Activated CD4-positive, alpha-beta T cell treated with anti-CD3 and anti-CD28 coated beads for 24 hours (primary cell): ENCODE measurements at places on chromosomes 5 and 9.

DNA sequence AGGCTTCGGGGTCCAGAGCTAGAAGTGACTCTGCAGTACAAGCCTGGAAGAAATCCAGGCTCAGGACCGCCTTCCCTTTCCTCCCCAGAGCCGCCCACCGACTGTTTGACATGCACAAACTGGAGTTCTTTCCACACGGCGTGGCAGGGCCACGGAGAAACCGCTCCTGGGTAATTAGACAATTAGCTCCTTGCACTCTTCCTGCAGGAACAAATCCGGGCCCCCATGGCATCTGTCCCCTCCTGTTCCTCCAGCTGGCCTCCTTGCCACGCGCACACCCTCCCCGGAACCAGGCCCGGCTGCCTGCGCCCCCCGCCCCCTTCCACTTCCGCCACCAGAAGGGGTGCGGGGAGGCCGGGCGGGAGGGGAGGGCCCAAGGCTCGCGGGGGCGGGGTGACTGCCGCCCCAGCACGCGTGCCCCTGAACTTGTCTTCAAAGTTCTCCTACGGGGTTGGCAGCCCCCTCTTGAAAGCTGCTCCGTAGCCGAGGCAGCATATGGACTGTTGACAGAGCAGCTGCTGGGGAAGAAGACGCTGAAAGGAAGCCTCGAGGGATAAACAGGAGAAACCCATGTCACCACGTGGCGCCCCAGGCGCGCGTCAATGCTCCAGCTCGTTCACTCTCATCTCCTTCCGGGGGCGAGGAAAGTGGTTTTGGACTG lies 74.3 kb downstream of the SEC61B start:
- no peak for DNase-seq

- no peak for DNase-seq
Measured at GRCh38 chr5:159440968-159441367, 110.7 kb upstream of the IL12B start.

GRCh38 chr5:136337788-136338187 lies 27.6 kb downstream of the TRPC7 start:
- no peak for DNase-seq

GRCh38 chr9:133785753-133786370 lies 47.7 kb upstream of the SARDH start:
- DNase-seq = no peak

DNA sequence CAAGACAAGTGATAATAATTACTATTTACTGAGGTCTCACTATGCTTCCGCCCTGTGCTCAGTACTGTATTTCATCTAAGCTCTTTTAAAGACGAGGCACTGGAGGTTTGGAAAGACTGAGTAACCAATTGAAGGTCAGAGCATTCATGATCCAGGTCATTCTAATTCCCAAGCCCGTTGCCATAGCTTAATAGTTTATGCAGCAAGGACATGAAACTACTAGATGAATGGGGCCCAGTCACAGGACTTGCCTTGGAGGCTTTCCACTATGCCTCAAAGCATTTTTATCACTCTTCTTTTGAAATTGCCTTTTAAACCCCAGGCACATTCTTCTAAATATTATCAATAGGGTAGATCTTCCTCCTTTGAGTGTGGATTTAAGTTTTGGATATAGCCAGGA lies 17.2 kb upstream of the NFIB start:
- no peak for DNase-seq

DNA sequence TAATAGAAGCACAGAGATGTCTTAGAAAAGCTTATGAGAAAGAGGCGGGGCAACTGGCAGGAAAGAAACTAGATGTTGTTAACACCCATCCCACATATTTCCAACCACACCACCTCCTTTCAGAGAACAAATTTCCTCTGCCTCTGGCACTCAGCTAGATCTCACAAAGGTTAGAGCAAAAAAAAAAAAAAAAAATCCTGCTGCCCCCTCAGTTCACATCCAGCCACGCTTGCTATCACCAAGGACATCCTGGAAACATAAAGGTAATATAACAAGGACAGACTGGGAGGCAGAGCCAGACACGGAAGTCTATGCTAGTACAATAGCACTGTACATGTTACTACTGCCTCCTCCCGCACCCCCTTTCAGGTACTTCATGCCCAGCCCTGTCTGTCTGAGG lies 238.0 kb upstream of the PTGER4 start:
- peak; percentile 48 for DNase-seq

- no peak for DNase-seq
Measured at GRCh38 chr5:175248416-175248905, 195.5 kb downstream of the DRD1 start.

- no peak for DNase-seq
Measured at GRCh38 chr5:172005708-172006320, 624 bp downstream of the FBXW11 start.

GRCh38 chr5:3957658-3958057 lies 362.0 kb downstream of the IRX1 start:
- no peak for DNase-seq

DNA sequence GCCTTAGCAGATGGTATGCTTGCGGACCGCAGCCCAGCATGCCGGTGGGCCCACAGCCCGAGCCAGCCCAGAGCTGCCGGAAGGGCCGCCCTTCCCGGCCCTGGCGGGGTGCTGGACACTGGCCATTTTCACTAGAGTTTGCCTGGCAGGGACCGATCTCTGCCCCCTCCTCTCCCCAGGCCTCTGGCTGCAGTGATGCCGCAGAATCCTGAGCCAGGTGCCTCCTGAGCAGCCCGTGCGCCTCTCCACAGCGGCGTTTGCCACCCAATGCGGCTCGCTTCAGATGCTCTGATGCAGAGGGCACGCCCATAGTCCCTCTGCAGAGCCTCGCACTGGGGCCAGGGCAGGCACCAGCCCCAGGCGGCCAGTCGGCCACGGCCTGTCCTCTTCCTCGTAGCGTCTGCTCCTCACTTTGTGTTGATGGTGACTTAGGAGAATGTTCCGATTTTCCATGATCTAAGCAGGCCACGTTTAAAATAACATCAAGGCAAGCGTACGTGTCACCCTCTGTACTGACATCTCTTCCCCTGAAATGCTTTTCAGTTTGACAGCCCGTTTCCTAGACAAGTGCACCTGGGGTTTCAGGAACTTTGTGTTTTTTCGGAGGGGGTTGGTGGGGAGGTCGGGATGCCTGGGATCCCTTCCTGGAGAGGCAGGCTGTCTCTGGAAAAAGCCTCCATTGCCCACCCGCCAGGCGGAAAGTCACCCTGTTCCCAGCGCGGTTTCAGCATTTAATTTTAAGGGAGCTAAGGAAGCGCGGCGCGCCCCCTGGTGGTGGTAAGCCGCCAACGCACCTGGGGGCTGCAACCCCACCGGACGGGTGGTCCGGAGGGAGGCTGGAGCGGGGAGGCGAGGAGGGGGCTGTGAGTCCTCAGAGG lies 29.8 kb upstream of the HMCN2 start:
- DNase-seq = peak; percentile 62

DNA sequence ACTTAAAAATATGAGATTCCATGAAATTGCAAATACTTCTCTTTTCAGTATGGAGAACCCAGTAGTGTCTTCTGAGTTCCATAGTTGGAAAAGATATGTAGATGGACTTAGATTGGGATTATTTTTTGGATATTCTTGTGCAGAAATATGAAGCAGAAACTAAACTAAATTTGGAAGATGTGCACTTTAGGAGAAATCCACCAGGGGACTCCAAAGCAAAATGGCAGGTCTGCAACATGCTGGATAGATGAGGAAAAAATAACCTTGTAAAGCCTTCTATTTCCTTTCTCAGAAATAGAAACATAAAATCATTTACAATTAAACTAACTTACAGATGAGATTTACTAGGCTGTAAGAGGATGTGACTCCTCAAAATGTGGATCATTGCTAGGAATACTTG lies 49.2 kb upstream of the MINAR2 start:
- no peak for DNase-seq

GRCh38 chr9:127776924-127777289 lies 1.6 kb downstream of the SH2D3C start:
- no peak for DNase-seq

- DNase-seq = no peak
Measured at GRCh38 chr5:142697356-142698255, 11.7 kb upstream of the FGF1 start.

- no peak for DNase-seq
Measured at GRCh38 chr9:112820881-112821280, 69.8 kb downstream of the SLC46A2 start.

DNA sequence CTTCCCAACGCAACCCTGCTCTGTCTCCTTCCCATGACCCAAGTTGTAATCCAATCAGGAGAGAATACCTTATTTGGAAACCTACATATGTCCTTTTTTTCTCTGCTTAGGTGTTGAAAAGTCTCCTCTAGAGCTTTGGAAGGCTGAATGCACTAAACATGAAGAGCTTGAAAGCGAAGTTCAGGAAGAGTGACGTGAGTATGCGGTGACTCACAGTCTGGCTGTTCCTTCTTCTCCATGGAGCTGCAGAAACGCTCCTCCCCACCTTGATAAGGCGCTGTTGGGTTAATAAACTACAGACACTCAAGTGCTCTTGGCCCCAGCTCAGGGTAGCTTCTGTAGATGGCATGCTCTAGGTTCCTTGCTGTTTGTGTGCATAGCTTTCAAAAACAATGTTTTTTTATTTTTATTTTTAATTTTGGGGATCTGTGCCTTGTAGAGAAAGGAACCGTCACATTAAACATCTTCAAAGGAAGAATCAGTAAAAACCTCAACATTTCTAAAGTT lies 30.7 kb downstream of the RAI14 start:
- no peak for DNase-seq

- no peak for DNase-seq
Measured at GRCh38 chr5:42720251-42720650, 36.4 kb upstream of the CCDC152 start.

DNA sequence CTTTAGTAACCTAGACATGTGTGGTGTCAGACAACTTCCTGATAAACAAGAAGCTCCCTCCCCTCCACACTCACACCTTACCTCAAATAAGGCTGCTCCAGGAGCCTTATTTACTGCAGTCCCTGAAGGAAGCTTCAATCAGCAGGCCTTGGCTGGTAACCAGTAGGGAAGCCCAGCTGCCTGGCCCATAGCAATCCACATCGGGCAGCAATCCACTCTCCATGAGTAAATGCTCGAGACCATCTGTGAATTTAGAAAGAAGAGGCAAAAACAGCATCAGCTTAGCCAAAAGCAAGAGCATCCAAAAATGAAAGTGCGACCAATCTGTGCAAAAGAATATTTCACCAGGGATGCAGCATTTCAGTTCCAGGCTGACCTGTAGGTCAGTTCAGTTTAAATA lies 213.3 kb upstream of the TUSC1 start:
- no peak for DNase-seq

DNA sequence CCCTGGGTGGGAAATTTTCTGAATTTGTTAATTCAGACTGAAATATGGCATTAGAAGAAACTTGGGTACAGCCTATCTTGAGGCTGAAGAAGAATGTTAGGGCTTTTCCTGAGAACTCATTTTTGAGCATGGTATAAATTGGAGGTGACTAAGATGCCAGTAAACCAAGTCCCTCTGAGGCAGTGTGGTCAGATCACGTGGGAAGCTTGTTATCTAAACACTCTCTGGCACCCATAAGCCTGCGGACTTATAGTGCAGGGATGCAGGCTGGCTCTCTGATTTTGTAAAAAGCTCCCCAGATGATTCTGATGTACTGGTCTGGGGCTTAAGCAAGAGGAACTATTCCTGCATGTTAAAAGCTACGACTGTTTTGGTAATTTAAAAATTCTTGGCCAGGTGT lies 34.3 kb downstream of the MTMR12 start:
- DNase-seq = no peak

DNA sequence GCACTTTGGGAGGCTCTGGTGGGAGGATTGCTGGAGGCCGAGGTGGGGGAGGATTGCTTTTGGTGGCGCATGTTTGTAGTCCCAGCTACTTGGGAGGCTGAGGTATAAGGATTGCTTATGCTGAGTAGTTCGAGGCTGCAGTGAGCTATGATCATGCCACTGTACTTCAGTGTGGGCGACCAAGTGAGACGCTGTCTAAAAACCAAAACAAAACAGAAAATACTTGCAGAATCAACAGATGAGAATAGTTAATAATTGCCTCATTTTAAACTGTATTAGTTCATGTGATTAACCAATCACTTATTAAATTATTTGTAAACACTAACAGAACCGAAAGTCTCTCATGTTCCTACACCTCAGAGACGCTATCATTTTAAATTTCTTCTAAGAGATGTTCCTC lies 118.1 kb downstream of the CCDC171 start:
- no peak for DNase-seq

DNA sequence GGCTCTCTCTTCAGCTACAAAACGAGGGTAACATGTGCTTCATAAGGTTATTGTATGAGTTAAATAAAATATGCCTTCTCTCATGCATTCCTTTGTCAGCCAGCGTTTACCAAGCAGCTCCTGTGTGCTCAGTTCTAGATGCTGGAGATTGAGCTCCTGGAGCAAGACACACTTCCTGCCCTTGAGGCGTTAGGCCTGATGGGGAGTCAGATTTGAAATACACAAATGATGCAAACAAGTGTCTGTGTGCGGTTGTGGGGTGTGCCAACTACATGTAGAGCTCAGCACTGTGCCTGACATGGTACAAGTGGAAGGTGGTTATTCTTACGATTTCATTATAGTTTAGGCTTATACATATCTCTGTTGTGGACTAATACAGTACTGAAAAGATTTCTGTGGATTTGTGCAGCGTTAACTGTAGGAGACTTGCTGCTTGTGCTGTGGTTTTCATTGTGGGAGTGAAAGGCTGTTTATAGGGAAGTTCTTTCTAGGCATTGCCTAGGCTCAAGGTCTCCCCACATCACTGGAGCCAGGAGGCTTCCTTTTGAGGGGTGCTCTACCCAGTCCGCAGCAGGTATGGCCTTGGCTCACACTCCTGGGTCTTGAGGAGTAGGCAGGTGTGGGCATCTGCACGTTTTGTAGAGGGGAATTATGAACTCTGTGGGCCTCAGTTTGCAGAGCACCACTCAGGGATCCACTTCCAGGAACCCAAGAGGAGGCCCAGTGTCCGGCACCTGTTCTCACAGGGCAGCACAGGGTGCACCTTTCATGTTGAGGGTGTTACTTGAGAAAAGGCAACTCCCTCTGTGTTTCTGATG lies 39.8 kb upstream of the ANGPTL2 start:
- DNase-seq = no peak

GRCh38 chr9:87494970-87495471 lies 2.6 kb upstream of the DAPK1 start:
- no peak for DNase-seq

DNA sequence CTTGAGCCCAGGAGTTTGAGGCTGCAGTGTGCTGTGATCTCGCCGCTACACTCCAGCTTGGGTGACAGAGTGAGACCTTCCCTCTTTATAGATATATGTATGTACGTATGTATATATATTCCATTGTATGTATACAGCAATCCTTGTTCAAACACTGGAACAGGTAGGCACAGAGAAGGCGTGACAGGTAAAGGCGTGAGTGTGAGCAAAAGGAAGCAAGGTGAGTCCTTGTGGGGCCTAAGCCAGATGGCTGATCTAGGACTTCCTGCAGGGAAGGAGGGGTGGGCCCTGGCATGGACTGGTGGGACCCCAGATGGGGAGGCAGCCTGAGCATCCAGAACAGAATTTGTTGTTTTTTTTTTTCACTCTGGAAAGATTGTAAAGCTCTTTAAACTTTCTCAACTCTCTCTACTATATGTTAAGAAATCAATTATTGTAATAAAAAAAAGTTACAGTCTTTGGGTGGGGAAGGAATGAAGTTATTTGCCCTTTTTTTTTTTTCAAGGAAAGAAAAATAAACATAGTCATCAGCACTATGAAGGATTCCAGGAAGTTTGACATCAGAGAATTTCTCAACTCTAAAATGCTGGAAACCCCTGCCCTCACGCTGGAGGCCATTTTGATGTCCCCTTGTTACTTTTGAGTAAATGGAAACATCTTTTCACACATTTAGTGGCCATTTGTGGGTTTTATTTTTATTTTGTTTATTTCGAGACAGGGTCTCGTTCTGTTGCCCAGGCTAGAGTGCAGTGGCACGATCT lies 38.9 kb upstream of the STXBP1 start:
- DNase-seq = no peak
